H7 (cell line): ENCODE measurements at places on chromosomes 5 and 9.

DNA sequence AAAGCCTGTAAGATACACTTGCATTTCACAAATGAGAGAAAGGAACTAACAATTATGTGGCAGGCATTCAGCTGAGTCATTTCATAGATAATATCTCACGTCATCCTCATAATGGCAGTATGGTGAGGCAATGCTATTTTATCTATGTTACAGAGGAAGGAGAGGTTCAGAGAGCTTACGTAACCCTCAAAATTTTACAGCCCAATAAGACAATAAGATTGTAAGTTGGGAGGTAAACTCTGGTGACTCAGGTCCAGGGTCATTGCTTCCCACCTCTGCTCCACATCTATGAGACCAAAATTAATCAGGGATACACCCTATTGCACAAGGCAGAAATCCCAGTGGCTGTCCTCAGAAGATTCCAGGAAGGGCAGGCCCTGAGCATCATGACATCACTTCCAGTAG, 309.7 kb downstream of the NSG2 start:
- DNase-seq, result no peak

GRCh38 chr9:117021906-117022305, 334.8 kb downstream of the TRIM32 start:
- DNase-seq, result no peak

DNA sequence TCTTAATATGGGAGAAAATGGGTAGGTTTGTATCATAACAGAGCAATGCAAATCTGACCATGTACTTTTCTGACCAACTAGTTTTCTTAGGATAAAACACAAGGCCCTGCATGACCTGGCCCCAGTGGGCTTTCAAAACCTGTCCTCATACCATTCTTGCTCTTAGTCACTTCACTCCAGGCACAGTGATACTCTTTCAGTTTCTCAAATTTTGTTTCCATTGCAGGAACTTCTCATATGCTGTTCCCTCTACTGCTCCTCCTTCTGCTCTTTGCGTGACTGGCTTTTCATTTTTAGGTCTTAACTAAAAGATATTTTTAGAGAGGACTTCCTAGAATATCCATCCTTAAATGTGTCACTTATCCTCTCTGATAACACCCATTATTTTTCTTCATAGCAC, 112.4 kb downstream of the INIP start:
- no peak for DNase-seq

DNA sequence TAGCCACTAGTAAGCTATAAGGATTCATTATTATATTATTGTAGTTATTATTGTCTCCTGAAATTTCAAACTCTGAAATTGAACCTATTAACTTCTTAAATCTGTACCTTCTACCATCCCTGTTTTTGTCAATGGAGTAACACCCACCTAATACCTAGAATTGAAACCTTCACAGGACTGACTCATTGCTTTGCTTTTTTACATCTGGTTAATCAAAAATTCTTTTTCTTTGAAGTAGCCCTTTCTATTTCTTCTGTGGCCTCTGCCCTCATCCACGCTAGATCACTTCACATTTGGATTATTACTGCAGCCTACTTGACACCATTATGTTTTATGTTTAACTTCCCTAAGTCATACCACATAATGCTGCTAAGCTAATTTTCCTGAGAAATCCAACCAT, 35.6 kb downstream of the RBM27 start:
- DNase-seq, result no peak

GRCh38 chr5:164204338-164204946, 699.0 kb downstream of the MAT2B start:
- DNase-seq, result no peak

DNA sequence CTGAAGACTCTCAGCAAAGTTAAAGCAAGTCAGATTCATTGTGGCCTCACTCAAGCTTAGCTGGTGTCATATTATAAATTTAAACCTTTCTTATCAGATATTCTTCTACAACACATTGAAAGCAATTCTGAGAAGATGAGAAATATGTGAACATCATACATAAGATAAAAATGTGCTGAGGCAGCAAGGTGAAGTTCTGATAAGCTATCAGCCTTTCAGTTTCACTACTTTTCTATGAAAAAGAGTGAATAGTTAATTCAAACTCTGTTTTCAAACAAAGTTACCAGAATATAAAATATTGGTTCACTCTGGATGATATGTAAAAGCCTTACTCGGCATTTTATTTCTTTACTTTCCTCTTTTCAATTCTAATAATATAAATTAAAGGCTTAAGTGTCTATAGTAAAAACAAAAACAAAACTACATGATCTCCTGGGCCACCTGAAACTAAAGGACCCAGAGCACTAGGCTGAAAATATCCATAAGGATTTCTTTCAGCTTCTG, 824.4 kb downstream of the MTRR start:
- no peak for DNase-seq

- DNase-seq, result no peak
Measured at GRCh38 chr5:156375895-156376495, 49.0 kb downstream of the SGCD start.

DNA sequence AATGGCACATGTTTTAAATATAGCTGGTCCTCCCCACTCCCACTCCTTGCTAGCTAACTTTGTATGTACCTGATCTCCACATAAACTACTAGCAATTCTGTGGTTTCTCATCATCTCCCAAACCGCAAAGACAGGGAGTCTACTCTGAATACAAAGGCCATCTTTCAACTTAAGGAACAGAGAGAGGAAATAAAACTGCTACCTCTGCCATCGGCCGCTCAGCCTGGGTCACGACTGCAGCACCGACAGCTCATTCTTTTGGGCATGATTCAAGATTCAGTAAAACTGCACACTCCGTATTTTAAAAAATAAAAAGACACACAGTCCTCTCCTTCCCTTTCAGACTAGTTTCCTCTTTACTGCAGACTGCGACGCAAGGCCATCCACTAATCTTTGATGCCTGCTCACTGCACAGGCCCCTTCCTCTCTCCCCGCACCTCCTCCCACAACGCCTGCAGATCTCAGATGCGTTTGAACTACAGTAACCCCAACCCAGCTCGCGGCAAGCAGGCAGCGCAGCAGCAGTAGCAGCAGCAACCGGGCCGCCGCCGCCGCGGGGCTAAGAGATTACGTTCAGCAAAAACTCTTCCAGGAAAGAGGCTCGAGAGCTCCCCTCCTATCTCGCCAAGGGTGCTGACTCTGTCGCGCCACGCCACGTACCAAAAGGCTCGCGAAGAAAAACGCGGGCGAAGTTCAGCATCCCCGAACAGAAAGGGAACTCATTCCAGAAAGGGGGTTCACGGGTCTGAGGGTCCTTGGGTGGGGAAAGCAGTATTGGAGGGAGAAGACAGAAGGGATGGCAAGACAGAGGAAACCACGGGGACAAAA, 1.5 kb downstream of the RNF145 start:
- peak; percentile 77 for DNase-seq

DNA sequence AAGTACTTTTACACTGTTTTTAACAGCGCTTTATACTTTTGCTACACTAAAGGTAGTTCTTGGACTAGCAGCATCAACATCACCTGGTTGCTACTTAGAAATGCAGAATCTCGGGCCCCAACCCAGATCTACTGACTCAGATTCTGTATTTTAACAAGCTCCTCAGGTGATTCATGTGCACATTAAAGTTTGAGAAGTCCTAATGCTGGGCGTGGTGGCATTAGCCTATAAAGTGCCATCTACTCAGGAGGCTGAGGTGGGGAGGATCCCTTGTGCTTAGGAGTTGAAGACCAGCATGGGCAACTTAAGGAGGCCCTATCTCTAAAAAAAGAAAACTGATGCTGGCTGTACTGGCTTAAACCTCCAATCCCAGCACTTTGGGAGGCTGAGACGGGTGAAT, 26.7 kb downstream of the TMEM252 start:
- DNase-seq, result no peak

DNA sequence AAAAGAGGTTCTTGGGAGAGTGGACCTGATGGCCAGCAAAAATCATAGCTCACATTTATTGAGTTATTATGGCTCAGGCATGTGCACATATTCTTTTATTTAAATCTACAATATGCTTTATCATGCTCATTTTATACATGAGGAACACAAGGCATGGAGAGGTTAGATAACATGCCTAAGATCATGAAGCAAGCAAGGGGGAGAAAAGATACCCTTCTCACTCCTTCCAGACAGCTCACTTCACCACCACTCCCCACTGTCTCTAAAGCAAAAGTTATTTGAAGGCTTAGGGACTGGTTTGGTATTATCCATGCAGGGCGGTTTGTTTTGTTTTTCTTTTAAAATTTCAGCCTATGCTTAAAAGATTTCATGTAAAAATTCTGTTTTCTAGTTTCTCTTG, 59.0 kb upstream of the PDE8B start:
- DNase-seq, result no peak

DNA sequence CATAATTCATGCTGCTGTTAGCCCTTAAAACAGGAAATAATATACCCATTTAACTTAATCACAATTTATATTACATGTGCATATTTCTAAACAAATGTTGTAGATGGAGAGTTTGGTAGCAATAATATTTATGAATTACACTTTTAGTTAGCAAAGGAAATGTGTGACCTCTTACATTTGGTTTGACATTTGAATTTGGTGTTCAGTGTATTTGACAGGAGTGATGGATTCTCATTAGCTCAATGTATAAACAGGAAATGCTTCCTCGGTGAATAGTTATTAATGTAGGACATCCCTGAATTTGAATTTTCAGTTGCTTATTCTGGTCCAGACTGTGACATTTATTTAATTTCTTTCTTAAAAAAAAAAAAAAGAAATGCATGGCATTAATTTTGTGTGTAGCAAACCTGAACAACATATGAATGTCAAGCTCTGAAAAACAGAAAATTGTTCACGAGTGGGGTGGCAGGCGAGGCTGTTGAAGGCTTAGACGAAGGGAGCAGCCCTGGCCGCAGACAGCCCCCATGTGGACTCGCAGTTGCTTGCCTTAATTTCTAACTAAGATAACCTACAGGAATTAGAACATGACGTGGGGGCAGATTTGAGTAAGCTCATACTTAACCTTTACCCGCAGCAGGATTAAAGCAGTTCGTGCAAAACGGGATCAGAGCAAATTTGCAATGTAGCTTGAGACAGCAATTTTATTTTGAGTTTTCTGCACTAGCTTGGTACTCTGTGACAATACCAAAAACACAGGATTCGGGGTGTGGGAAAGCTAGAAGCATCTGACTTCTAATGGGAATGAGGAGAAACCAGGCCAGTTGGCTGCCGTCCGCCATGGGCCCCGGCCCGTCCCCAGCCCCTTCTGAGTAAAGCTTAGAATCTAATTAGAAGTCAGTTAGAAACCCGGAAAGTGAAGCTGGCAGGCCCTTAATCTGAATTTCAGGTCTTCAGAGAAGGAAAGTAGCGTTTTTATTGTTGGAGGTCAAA, 134.3 kb downstream of the MACROH2A1 start:
- no peak for DNase-seq

GRCh38 chr5:27473307-27474046, 435.1 kb upstream of the CDH9 start:
- DNase-seq, result no peak

DNA sequence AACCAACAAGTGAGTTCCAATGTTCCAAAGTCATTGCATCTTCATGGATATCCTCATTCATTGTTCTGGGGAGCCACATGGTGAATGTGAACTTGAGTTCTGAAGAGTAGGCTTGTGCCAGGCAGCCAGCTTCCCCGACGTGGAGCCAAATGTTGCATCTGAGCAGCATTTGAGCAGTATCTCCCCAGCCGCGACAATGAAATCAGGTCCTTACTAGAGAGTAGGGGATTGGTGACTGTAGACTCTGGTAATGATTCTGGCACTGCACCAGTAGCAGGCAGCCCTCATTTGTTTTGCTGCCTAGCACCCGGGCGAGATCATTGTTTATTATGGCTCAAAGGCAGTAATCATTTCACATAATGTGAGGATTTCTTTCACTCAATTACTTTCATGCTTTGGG, 451.4 kb upstream of the C9orf72 start:
- DNase-seq, result no peak

DNA sequence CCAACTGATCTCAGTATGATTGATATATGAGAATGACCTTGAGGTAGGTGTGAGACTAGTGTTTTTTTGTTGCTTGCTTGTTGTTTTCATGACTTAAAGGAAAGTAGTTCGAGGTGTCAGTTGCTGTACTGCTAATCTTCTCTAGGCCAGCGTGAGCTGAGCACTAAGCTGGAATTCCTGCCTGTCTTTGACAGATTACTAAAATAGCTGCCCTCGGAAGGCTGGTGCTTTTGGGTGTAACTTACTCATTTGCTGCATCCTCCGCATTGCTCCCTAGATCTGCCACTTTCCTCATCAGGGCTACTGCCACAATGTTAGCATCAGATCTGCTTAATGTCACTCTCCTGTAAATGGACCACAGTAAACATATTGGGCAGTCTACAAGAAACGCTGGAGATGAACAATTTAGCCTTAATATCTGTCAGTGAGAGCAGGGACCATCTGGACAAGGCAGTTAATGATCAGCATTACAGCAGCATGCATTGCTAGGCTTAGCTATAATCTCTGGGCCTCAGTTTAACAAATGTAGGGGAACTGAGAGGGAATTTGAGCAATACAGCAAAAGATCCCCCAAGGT, 106.6 kb upstream of the CDH6 start:
- DNase-seq, result no peak

DNA sequence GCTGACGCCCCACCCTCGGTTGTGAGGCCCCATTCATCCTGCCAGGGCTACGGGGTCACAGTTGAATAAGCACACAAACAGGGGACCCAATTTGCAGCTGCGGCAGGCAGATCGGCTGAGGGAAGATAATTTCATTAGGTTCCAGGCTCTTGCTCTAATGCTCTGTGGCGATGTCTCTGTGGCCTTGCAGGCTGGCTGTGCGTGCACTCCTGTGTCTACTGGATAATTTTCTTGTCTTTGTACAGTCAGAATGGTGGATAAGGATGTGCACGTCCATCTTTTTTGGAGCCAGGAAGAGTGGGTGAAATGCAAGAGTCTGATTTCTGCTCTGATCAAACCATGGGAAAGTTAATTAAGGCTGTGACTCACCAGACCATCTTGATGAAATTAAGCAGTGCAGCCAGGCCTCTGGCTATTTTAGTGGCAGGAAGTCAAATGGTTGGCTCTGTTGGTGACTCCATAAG, 39.2 kb downstream of the NSG2 start:
- DNase-seq, result no peak

- no peak for DNase-seq
Measured at GRCh38 chr5:129382921-129383672, 77.0 kb upstream of the ADAMTS19 start.

- no peak for DNase-seq
Measured at GRCh38 chr9:121609822-121610637, 41.4 kb upstream of the DAB2IP start.

DNA sequence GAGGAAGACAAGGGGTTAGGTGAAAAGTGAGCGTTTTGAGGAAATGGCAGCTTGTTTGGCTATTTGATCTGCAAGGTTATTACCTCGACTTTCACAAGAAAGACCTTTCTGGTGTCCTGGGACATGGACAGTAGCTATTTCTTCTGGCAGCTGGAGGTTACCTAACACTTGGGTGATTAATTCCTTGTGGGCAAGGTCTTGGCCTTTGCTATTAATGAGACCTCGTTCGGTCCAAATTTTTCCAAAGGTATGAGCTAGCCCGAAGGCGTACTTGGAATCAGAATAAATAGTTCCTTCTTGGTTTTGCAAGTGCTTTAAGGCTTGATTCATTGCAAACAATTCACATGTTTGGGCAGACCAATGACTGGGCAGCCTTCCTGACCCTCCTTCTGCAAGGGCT, 4.9 kb downstream of the GTF3C5 start:
- DNase-seq, result no peak

GRCh38 chr5:149445739-149446369, 66.8 kb upstream of the IL17B start:
- no peak for DNase-seq
